ENCODE measurements at places on chromosomes 7 and 10.

DNA sequence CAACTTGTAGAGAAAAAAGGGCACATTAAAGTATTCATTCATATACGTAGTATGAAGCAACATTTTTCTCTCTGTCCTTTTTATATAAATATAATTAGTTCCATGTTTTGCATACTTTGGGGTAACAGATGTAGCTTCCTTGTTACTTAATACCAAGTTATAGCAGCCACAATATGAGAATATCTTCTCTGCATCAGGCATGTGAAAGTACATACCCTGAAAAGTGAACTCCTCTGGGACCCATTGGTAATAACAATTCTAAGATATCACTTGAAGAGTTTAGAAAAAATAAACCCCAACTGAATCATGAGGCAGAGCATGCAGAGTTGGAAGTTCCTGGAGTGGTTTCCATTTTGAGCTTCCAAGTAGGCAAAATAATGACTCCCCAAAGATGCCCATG, 2.4 kb upstream of the CRPPA start:
- DNase-seq = no peak

DNA sequence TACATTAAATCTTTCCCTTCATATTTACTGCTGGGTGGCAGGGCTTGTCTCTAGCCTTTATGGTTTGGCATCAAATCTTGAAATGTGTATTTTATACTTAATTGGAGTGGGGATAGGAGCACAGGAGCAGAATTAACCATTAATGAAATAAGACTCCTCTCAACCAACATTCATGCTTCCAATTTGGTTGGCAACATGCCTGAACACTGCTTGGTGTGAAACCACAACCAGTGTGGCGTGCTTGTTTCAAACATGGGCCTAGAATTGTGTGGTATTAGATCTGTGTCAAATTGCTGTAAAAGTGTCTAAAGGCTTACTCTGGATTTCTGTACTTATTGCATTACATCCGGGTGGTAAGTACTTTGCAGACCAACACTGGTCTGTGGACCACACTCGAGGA, 25.1 kb upstream of the VPS41 start:
- DNase-seq = no peak

DNA sequence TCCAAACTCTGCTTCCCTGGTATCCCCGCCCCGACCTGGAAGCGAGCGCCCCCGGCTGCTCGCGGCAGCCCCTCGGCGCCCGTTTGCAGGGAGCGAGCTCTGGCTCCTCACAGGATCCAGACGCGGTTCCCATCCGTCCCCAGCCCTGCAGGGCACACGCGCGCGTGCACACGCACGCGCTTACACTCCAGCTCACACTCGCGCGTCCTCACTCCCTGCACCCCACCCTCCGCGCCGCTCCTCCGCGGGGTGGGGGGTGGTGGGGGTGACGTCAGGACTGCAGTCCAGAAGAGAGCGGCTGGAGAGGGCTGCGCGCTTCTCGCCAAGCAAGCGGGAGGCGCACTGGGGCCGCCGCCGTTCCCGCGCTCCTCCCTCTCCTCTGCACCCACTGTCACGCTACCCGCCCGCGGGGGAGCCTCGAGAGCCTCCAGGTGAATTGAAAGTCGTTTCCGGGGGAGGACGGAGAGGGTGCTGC, 255.6 kb downstream of the OTUD1 start:
- no peak for DNase-seq

DNA sequence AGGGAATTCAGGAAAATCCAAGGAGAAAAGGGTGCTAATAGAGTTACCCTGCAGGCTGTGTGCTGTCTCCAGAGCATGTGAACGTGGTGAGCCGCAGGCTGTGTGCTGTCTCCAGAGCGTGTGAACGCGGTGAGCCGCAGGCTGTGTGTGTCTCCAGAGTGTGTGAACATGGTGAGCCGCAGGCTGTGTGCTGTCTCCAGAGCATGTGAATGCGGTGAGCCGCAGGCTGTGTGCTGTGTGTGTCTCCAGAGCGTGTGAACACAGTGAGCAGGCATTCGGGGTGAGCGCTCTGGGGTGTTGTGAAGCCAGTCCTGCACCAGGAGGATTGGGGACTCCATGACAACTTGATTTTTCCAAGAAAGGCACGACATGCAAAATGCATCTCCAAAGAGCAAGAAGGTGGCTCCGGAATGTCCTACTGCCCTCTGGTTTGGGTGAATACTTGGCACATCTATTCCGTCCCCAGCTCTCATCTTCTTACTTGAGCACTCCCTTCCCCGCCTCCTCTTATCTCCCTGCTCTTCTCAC, 407.9 kb upstream of the SHH start:
- no peak for DNase-seq

DNA sequence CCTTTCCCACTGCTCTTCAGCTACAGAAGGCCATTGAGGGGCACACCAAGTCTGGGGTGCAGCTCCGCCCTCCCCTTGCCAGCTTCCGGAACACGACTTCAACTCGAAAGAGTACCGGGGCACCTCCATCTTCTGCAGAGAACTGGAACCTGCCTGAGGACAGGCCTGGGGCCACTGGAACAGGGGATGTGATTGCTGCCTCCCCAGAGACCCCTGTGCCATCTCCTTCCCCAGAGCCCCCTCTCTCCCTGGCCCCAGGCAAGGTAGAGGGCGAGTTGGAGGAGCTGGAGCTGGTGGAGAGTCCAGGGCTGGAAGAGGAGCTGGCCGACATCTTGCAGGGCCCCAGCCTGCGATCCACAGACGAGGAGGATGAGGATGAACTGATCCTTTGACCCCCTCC, 10.9 kb downstream of the FAM131B start:
- no peak for DNase-seq

DNA sequence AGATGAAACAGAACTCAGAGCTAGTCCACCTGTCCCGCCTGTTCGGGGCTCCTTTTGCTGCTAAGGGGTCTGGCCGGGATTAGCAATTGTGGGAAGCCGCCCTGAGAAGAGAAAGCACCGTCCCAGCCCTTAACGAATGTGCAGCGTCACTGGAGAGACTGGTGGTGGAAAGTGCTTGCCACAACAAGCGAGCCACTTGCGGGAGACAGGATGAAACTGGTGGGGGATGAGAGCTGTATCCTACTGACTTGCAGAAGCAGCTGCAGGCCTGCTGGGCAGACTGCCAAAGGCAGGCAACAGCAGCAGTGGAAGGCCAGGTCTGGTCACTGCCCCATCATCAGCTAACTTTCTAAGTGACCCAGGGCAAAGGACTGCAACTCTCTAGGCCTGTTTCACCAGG, 95.4 kb downstream of the FAM53B start:
- DNase-seq = peak; percentile 87

- DNase-seq = no peak
Observed at GRCh38 chr10:11208908-11209829, 191.5 kb downstream of the CELF2 start.

DNA sequence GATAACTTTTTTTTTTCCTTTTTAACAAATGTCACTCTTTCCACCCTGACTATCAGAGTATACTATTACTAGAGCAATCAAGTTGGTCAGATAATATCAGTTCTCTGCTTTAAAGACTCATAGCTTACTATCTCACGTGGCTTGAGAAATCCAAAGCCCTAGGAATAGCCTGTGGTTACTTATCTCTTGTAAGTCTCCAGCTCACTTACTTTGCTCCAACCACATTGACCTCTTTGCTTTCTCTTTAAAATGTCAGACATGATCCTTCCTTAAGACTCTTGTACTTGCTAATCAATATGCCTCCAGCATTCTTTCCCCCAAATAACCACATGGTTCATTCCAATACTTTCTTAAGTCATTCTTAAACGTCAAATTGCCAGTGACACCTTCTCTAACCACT, 1292.2 kb downstream of the REEP3 start:
- DNase-seq = no peak

- no peak for DNase-seq
Observed at GRCh38 chr7:18210377-18210776, 182.7 kb upstream of the PRPS1L1 start.

GRCh38 chr10:51879238-51879637, 179.8 kb upstream of the CSTF2T start:
- peak; percentile 68 for DNase-seq

Measured in RWPE1 (cell line).